ENCODE measurements at places on chromosomes 1 and 21.

DNA sequence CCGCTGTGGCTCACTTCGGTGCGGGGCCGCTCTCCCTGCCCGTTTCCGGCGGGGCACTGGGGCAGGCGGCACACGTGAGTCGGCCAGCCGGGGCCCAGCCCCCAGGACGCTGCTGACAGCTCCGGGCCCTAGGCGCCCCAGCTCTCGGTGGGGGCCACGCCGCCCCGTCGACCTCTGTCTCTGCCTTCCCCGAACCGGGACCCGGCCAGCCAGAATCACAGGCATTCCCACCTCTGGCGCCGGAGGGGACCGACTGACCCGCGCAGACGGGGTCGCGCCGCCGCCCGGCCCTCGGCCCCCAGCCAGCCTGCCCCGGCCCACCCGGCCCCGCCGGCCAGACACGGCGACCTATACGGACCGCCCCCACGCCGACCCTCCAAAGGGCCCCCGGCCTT lies 755 bp downstream of the SCMH1 start:
- DNase-seq, result peak; percentile 23

GRCh38 chr1:6603915-6604558 lies 1.4 kb upstream of the KLHL21 start:
- no peak for DNase-seq

GRCh38 chr1:155193275-155193990 lies 14.3 kb downstream of the THBS3 start:
- DNase-seq, result peak; percentile 91

- DNase-seq, result no peak
These were observed 50.1 kb downstream of the SSBP3 start for GRCh38 chr1:54355931-54356679.

DNA sequence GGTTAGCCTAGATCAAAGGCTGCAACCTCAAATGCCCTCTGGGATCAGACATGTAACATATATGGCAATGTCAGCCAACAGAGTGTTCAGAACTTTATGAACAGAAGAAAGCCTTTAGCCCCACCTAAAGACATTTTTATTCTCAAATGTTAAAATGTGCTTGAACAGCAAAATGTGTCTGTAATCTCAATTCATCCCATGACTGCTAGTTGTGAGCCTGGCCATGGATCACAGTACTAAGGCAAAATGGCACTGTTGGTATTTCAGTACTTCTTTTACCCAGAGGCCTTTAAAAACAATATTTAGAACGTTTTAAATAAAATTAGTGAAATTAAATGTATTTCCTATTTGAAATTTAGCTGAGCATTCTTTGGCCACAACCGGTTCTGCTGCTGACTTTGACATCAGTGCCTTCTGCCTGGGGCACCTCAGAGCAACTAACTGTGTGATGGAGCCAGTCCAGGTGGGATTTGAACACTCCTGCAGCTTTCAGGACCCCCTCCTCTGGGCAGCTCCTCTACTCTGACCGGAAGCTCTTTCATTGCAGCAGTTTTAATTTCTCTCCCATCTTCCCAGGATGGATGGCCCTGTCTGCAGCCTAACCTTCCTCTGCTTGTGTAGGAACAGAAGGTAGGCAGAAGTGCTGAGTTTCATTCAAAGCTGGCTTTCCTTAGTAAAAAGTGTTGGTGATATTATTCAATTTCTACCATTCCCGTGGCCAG lies 68.3 kb upstream of the NFIA start:
- no peak for DNase-seq
